Hepatocyte (in vitro differentiated cells): ENCODE measurements at places on chromosomes 3 and 15.

DNA sequence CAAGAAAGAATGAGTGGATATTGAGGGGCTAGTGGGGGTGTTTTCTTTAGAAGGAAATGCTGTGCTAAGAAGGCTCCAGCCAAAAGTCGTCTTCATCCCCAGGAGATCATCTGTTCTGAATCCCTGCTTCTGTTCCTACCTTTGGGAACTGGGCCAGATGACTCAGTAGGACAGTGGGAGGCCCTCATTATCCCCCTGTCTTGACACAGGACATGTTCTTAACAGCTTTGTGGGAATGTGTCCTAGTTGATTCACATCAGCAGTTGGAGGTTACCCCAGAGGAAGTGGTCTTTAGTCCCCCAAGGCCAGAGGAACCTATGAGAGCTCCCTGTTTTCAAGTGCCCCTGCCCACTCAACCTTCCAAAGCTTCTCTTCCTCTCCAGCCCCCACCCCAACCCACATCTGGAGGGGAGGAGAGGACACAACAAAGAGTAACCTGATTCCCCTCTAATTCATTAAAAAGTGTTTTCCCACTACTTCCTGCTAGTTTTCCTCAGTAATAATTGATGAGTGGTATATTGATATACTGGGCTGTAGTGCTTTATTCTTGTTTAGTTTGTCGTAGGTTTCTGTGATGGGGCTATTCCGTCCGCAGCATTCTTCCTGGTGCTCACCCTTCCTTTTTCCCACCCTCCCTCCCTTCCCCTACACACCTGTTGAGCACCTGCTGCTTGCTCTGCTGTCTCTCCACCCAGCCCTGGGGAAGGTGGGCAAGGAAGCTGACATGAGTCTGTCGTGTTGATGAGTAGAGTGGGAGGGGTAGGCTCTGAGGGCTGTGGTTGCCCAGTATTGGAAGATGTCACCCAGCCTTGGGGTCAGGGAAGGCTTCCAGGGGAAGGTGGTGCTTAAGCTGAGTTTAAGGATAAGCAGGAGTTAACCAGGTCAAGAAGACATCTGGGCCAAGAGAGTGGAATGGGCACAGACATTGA, 9.3 kb downstream of the PXYLP1 start:
- DNase-seq = no peak

DNA sequence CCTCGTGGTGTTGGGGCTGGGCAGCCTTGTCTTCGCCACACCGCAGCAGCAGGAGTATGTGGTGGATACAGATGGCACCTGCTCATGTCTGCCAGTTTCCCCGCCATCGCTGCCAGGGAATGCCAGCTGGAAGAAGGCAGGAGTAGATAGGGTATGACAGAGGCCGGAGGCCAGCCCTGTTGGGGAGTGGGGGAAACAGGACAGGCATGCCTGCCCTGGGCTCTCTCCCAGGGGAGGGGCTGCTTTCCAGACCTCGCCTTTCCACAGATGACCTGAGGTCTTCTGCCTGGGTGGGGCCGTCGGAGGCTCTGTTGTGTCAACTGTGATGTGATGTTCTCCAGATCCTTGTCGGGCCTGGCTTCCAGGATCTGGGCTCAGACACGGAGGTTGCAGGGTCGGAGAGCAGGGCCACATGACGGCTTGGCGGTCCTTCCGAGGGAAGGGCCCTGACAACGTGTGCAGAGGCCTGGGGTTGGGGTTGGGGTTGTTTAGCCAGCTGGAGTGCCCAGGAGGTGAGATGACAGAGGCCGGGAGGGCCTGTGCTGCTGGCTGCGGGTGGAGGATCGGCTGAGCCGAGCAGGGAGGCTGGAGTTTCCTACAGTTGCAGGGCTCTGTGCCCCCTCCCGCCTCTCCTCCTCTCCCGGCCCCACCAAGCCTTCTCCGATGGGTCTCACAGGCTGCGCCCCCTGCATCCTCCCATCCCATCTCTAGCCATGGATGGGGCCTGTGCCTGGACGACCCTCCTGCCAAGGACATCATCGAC, 102.0 kb downstream of the TBC1D2B start:
- DNase-seq = no peak

GRCh38 chr3:8482263-8482662, 19.4 kb upstream of the LMCD1 start:
- DNase-seq = no peak

GRCh38 chr3:23175341-23176083, 27.6 kb upstream of the UBE2E2 start:
- no peak for DNase-seq

GRCh38 chr3:194931865-194932264, 246.2 kb downstream of the FAM43A start:
- DNase-seq = no peak
